GM03348 (cell line): ENCODE measurements at places on chromosomes 1 and 21.

GRCh38 chr1:117967881-117968280 lies 38.3 kb downstream of the WDR3 start:
- DNase-seq: no peak

DNA sequence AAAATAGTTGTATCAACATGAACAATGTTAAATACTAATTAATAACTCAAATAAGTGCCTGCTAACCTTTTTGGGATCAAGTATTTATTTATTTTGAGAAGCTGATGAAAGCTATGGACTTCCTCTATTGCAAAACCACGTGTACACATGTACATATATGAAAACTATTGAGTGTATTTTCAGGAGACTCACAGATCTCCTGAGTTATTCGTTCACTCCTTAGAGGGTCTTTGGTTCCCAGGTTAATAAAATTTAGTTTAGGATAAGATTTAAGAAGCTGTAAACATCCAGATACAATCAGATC lies 130.5 kb downstream of the DISC1 start:
- DNase-seq: no peak

DNA sequence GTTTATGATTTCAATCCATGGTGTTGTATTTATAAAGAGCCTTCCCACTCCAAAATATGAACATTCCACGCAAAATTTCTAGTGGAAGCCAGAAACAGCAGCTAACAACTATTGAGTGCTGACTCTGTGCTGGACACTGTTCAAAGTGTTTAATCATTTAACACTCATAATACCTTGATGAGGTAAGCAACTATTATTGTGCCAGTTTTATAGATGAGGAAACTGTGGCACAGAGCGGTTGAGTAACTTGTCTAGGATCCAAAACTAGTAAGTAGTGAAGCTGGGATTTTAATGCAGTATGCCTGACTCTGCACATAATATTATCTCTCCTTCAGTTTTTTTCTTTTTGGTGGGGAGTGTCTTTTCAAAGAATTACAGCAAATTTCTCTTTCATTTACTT lies 228.3 kb downstream of the SLC35F3 start:
- no peak for DNase-seq

DNA sequence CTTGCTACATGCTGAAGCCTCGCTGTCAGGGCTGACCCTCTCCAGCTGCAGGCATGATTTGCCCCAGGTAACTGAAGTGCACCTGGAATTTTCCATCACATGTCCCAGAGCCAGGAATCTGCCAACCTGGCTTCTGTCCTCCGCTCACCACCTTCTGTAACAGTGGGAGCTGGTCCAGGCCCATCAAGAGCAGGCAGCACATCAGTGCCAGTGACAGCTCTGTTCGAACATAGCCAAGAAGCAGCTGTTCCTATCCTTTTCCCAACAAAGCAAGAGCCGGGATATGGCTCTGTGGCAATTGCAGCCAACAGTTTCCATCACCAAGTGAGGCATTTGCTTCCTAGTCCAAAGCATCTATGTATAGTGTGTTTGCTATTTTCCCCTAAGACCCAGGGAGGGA lies 42.2 kb upstream of the KANK4 start:
- DNase-seq: no peak

DNA sequence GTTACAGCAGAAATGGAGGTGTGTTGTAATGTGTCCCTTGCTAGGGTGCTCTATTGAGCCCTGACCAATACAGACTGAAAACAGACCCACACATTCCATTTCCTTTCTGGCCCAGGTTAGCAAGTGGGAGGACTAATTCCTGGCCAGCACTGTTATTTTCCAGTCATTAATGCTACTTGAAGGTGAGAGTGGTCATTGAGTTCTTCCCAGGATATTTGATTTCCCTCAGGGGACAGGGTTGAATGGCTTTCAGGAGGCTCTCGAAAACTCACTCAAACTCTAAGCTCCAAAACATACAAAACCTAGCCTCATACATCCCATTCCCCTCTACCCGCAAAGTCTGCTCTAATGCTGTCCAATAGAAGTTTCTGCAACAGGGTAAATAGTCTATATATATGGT lies 6.2 kb downstream of the LRRC52 start:
- no peak for DNase-seq

DNA sequence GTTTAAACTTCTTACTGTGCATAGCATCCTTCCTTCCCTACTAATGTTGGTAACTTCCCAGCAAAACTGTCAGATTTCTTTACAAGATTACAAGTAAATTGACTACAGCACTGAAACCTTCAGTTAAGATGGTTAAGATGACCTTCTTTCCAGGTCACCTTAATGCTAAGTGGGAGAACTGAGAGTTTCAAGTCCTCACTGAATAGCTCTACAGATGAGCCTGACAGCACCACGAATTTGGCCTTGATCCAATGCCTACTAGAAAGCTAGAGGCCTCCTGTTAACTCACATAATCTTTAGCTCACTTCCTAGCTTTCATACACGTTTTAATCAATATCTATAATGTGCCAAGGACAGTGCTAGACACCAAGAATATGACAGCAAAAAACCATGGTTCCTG lies 276.0 kb upstream of the PLD5 start:
- DNase-seq: no peak

DNA sequence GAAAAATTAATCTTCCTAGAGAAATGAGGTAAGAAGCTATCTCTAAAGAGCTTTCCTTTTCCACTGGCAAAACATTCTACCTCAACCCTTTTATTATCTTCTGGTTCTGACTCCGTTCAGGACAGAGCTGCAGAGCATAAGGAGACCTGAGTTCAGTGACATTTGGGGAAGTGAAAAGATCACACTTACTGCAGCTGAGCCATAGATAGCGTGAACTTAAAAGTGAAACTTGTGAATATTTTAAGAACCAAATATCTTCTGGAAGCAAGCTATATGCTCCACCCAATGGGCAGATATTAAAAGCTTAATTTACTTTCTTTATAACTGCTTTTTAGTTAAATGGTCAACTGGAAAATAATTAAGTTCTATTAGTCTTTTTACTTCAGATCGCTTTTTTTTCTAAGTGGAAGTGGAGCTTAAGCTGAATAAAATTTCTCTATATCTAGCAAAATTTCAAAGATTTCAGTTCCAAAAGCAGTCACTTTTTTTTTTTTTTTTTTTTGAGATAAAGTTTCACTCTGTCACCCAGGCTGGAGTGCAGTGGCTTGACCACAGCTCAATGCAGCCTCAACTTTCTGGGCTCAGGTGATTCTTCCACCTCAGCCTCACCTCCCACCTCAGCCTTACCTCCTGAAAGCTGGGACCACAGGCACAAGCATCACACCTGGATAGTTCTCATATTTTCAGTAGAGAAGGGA lies 11.9 kb downstream of the PTPN22 start:
- no peak for DNase-seq

DNA sequence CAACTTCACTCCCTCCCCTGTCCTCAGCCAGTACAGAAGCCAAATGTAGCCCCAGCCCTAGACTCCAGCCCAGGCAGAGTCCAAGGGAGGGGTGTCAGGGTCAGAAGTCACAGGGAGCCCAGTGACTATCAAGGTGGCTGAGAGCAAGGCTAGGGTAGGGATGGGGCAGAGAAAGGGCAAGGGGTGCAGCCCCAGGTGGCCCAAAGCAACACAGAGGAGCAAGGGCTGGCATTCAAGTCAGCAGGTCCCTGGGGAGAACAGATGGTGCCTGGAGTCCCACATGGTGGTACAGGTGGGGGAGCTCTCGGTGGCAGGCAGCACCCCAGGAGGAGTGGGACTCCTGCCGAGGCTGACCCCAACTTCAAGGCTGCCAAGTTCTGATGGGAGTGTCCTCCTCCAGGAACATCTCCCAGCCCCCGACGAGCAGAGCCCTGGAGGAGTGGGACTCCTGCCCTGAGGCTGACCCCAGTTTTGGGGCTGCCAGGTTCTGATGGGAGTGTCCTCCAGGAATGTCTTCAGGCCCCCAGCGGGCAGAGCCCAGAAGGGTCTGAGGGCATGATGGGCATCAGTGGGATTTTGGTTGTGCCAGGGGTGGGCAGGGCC lies 3.7 kb upstream of the DVL1 start:
- DNase-seq: no peak

GRCh38 chr1:184191181-184191621 lies 139.7 kb downstream of the TSEN15 start:
- peak; percentile 85 for DNase-seq

- no peak for DNase-seq
Observed at GRCh38 chr1:169509354-169509753, 23.6 kb upstream of the SLC19A2 start.

DNA sequence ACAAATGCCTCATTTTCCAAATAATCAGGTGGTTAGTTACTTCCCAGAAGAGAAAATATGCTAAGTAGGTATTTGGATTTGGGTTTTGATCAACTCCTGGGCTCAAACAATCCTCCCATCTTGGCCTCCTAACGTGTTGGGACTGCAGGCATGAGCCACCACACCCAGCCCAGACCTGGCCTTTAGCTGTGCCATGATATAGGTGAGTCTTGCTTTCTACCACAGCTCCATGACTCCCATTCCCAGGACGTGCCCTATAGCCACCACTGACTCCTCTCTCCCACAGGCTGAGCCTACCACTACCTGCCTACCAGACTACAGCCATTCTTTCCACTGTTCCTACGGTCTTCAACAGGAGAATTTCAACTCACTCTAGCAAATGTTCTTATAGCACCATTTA lies 1.8 kb upstream of the SLC1A7 start:
- no peak for DNase-seq

DNA sequence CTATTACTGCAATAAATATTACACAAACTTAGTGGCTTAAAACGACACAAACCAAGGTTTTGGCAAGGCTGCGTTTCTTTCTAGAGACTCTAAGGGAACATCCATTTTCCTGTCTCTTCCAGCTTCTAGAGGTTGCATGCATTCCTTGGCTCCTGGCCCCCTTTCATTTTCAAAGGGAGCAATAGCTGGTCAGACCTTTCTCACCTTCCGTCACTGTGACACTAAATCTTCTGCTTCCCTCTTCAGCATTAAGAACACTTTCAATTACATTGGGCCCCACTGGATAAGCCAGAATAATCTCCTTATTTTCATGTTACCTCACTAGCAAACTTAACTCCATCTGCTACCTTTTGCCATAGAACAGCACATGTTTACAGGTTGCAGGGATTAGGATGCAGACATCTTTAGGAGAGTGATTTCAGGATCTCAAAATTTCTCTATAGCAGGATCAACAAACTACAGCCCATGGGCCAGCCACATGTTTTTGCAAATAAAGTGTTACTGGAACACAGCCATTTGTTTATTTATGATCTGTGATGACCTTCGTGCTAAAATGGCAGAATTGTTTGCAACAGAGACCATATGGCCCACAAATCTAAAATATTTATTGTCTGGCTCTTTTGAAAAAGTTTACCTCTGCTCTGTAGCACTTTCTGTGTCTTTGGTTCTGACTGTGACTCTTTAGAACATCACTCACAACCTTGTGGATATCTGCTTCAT lies 221.5 kb upstream of the SGIP1 start:
- DNase-seq: no peak

DNA sequence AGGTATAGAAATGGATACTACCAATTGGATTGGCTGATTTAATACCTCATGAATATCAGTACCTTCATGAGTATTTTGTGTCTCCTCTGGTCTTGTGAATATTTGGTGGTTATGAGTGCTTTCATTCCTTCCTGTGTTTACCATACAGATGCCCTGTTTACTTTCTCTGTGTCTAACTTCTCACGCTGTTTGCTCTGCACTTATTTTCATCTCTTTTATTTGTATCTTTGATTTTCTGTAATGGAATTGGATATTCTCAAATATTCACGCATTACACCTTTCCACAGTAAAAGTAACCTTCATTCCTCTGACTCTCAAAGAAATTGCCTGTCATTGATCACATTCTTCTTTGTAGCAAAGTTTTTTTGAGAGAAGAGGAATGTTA lies 16.8 kb downstream of the CNST start:
- no peak for DNase-seq

DNA sequence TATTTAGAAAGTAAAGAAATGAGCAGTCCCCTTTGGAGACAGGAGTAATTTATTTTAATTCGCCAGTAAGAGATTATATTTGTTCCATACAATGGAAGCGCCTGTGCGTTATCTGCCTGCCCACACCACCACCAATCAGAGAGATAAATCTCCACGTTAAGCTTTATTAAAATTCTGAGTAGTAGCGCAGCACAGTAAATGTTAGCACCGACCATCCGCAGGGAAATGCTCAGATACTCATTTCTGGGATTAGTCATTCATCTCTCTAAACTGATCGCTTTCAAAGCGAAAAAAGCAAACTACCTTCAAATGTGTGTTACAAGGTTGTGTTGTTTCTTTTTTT lies 1.2 kb downstream of the ETS2 start:
- no peak for DNase-seq

DNA sequence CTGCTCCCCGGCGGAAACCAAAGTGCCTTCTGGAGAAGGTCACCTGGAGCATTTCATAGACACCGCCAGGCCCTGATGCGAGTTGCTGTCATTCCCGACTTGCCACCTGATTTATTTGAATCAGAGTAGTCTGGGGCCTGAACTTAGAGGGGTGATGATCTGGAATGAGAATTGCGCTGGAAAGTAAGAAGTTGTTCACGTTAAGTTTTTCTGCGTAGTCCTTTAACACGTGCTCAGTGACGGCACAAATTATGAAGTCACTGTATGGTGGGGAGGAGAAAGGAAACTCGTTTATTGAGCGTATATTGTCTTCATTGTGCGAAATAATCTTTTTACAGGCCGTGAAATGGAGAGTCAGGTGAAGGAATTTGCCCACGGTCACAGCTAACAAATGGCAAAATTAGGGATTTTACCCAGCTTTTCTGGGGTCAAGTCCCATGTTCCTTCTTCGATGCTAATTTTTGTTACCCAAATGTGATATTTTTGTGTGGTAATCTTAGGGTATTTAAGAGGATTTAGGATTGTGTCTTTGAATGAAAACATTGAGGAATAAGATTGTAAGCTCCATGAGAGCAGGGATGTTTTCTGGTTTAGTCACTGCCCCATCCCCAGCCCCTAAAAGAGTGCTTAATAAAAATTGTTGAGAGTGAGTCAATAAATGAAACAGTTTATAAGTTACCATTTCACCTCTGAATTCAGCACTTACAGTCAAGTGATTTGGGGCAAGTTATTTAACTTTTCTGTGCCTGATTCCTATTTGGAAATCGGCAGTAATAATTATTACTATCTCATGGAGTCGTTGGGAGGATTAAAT lies 46.4 kb upstream of the NBL1 start:
- DNase-seq: peak; percentile 31

DNA sequence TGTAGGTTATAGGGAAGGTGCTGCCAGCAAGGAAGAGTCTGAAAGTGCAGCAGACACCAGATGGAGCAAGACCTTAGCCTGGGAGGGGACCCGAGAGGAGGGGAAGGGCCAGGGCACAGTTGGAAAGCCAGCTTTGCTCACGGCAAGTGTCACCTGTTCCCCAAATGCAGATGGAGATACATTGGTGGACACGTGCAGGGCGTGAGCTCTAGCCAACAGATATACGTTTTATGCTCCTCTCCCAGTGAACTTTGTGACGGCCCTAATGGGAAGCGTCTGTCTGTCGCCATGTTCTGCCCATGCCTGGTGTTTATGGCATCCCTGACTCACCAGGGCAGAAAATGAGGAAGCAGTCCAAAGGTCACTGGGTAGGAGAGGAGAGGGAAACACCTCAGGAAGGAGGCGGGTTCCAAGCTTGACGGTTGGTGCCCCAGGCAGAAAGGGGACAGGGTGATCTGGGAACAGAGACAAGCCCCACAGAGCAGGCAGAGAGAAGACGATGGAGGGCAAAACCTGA lies 7.6 kb downstream of the GPA33 start:
- no peak for DNase-seq

GRCh38 chr1:110264430-110264829 lies 54.3 kb downstream of the KCNC4 start:
- DNase-seq: no peak

- peak; percentile 55 for DNase-seq
Observed at GRCh38 chr1:107405236-107405635, 264.4 kb downstream of the NTNG1 start.
